ENCODE measurements at places on chromosomes 11 and 22.
A peak's percentile ranks its signal among the peaks of the same experiment; 100 is the strongest.

GRCh38 chr11:33063326-33063881, 24.0 kb downstream of the TCP11L1 start:
- no peak for DNase-seq

GRCh38 chr11:80861193-80861592, 1420.4 kb upstream of the TENM4 start:
- DNase-seq: no peak

DNA sequence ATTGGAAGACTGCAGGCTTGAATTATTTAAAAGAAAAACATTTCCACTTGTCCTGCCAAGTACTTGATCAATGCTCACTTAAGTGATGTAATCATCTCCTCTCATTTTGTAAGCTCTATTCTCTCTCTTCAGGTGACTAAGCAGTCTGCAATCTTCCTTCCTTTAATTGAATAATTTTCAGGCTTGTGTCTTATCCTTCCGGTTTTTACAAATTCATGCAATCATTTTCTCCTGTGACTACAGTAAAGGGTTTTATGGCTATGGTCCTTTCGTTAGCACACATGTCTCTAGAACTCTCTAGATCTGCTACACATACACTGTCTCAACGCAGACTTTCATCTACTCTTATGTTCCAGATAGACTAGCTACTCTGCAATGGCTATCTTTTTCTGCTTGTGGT, 12.6 kb upstream of the UPB1 start:
- DNase-seq: no peak

DNA sequence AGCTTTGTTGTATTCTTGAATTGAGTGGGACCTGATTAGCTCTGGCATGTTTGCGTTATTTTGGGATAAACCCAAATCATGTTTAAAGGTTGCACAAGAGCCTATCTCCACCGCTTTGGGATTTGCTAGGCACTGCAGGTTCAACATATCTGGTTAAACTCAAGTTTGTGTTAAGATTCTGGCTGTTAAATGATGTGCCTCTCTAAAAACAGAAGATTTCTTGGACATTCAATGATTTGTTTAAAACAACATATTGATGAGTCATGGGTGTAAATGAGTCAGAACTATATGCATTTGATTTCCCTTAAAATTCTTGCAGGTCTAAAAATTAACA, 67.4 kb downstream of the AMOTL1 start:
- DNase-seq: no peak

DNA sequence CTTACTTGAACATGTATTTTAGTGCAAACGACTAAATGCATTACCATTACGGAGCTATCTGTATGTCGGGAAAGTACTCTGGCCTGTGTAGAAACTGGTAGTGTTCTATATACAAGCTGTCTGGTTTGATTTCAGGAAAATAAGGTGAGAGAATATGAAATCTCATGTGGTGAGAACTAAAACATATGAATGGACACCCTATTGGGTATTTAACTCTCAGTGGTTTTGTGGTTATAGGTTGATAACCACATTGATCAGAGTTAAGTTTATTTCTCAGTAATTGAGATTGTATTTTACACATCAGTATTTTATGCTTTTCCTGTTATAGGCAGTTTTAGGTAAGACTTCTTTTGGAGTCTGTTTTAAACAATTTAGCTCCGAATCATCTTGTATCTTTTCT, 10.4 kb downstream of the ANO5 start:
- DNase-seq: no peak

DNA sequence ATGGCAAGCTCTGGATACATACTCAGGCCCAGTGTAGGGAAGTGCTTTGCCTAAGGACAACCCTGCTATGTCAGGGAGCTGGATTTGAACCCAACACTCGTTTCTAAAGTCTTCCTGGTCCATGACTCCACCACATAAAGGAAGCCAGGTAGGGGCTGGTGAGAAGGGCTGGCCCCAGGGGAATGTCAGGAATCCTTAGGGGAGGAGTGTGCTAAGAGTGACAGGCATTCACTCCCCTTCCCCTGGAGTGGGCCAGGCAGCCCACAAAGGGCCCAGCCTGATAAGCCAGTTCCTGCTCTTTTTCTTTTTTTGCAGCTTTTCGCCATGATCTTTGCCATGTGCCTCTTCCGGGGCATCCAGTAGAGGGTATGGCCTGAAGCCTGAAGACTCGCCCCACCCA, 21.9 kb downstream of the TP53I11 start:
- DNase-seq: no peak

DNA sequence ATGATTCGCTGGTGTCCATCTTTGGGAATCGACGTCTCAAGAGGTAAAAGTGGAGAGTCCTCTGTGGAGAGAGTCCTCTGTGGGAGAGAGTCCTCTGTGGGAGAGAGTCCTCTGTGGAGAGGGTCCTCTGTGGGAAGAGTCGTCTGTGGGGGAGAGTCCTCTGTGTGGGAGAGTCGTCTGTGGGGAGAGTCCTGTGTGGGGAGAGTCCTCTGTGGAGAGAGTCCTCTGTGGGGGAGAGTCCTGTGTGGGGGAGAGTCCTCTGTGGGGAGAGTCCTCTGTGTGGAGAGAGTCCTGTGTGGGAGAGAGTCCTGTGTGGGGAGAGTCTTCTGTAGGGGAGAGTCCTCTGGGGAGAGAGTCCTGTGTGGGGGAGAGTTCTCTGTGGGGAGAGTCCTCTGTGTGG, 3.1 kb downstream of the PRDX5 start:
- DNase-seq: no peak

- no peak for DNase-seq
These were observed 60.7 kb downstream of the TTC17 start for GRCh38 chr11:43419460-43419859.

DNA sequence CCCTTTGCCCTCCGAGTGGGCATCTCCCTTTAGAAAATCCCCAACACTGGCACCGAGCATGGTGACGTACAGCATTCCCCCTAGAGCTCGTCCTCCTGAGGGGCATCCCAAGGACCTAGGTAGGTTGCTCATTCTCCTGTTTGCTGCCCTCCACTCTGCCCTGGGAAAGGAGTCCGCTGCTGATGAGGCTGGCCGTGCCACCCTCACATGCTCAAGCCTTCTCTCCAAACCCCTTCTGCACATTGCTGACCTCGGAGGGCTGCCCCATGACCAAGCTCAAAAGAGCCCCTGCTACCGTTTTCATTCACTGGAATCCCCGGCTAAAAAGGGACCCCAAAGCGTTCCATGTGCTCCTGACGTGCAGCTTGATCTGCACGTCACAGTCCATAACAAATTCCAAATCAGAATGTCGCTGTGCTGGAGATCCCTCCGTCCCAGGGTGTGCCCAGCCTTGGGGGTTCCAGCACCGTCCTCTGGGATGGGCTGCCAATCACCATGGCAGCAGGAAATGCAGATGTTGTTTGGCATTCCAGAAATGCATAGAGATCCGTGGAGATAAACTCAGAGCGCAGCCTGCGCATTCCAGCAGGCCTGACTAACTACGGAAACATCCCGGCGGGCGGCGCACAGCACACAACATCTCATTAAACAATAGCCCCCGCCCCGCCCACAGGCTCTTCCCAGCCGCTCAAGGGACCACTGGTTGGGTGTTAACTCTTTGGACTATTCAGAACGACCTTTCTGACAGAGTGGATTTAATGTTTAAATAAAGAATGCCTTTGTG, 26.3 kb upstream of the GNB1L start:
- no peak for DNase-seq

DNA sequence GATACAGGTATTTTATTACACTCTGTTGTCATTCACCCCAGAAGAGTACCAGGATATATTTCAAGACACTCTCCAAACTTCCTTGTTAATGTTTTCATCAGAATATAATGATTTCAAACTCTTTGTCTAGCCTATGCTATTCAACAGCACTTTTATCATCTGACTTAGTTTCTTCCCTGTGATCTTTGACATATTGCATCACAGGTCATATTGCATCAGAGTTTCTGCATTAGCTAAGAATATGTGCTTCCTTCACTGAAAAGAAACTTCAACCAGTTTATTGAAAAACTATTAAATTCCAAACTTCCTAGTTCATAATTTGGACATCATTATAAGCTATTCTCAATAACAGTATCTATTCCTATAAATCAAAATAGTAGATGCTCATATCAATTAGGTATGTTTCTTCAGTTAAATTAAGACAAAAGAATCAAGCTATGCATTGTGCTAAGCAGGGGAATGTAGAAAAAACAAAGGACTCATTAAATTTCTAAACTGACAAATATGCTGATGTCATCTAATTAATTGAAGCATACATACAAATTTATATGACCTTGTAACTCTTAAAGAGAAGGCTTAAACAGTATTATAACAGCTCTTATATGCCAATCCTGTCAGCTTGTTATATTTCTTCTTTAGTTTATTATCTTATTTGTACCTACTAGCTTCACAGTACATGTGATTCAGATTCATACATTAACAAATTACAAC, 361.8 kb upstream of the LUZP2 start:
- DNase-seq: no peak

- DNase-seq: no peak
These were observed 427.1 kb downstream of the DYNC2H1 start for GRCh38 chr11:103536335-103536722.

- DNase-seq: no peak
These were observed 735.6 kb downstream of the BRD1 start for GRCh38 chr22:49091917-49092545.

- DNase-seq: peak; percentile 5
These were observed 1.1 kb downstream of the CREB3L1 start for GRCh38 chr11:46278387-46279125.

- DNase-seq: no peak
These were observed 314.0 kb upstream of the ANO3 start for GRCh38 chr11:26017903-26018302.

DNA sequence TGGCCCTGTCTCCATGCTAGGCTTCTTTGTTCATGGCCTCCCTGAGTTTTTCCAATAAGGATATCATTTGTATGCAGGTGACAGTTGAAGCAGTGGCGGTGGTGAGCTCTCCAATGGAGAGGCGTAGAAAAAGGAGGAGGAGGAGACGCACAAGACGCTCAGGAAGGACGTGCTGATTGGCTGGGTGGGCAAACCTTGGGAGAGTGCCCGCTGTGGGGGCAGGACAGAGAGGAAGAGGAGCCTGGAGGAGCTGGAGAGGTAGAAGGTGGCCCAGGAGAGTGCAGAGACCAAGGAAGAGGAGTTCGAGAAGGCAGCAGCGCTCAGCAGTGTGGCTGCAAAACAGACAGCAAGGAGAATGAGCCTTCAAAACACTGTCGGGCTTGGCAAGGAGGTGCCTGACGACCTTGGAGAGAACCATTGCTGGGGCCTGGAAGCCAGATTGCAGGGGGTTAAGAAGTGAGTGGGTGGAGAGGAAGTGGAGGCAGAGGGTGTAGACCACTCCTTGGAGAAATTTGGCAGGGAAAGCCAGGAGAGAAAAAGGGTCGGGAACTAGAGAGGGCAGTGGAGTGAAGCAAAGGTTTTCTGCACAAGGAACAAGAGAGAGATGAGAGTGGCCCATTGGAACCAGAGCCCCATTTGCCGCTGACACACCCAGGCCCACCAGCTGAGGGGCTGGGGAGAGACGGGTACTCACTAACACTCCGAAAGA, 7.5 kb downstream of the CLCF1 start:
- no peak for DNase-seq

DNA sequence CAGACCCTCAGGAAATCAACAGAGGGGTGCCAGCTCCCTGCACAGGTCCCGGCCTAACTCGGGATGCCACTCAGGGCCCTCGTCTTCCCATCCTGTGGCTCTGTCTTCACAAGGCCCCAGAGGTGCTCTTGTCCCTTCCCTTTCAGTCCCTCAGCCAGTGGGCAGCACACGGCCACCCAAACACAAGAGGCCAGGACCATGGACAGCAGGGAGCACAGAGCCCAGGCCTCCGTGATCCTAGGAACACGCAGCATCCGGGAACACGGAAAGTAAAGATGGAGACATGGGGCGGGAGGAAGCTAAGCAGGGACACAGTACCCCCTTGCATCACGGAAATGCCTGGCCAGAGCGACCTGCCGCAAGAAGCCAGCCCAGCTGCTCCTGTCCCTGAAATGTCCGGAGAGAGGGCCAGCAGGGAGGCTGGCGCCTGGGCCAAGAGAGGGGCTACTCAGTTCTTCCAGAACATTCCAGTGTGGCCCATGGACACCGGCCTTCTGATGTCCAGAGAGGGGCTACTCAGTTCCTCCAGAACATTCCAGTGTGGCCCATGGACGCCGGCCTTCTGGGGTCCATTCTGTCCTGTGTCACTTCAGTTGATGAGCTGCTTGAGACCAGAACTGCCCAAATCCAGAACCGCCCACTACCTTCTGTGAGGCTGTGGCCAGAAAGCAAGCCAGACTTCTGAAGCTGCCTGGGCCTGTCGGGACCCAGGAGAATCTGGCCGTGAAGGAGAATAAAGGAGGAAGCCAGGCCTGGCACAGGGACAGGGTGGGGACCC, 274.0 kb downstream of the BRD1 start:
- no peak for DNase-seq

GRCh38 chr11:134644476-134645456, 232.7 kb upstream of the B3GAT1 start:
- DNase-seq: no peak

- peak; percentile 34 for DNase-seq
These were observed 748 bp downstream of the RAB30 start for GRCh38 chr11:83070731-83071566.

DNA sequence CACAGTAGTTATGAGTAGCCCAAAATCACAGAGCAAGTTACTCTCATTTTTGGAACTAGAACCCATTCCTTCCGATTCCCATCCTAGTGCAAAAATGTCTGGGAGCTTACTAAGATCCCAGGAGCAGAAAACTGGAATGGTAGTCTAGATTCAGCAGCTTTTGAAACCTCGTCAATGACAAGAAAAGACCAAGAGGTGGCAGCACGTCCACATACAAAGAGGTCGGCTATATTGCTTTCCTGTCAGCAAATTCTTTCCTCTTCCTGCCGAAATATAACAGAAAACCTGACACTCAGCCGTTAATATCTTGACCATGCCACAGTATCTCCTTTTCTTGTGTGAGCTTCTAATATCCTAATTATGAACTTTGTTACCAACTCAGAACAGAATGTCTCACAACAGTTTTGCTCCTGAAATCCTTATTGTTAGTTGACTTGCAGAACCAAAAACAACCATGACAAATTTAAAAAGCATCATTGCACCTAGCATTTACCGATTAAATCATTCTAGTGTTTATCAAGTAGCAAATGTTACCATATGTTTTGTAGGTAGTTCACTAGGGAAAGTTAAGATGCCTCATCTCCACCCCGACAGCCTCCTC, 92.8 kb upstream of the OR9G4 start:
- no peak for DNase-seq

DNA sequence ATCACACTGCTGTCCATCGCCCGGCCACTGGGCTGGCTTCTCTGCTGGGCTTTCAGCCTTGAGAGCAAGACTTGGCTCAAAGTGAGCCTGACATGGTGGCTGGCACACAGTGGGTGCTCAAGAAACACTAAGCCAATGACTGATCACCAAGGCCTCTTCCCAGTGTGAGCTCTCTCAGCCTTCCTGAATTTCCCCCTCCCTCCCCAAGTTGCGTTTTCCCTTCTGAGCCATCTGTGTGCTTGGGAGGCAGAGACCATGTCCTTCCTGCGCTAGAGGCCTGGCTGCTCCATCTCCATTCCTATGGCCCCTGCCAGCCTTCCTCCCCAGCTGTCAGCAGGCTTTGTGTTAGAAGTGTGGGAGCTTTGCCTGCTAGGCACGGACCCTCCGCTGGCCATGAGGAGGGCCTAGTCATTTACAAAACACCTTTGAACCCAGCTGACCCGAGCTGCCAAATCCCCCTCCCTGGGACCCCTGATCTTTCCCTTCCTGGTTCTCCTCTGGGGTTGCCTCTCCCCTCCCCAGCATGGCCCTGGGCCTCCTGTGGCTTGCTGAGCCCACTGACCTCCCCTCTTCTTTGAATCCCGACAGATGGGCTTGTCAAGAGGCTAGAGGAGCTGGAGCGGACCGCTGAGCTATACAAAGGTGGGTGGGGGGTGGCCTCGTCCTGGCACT, 13.2 kb downstream of the PICK1 start:
- no peak for DNase-seq

GRCh38 chr11:9905501-9905951, 241.6 kb downstream of the SWAP70 start:
- DNase-seq: no peak

GRCh38 chr11:131111775-131112174, 195.5 kb upstream of the SNX19 start:
- no peak for DNase-seq
